Fibroblast of lung (primary cell): ENCODE measurements at places on chromosomes 2 and 18.
A peak's percentile ranks its signal among the peaks of the same experiment; 100 is the strongest.

- DNase-seq = no peak
Observed at GRCh38 chr2:1664698-1665097, 79.6 kb downstream of the PXDN start.

GRCh38 chr2:68365087-68365486 lies at the start of gene PLEK:
Gene PLEK (plus strand): TSS chr2:68365282. CDS start chr2:68365352, 70 bp downstream.
- DNase-seq = no peak

GRCh38 chr2:26033270-26033817 lies 540 bp upstream of the RAB10 start:
- DNase-seq = peak; percentile 80

GRCh38 chr18:64253873-64254272 lies 105.0 kb upstream of the LINC00305 start:
- no peak for DNase-seq

DNA sequence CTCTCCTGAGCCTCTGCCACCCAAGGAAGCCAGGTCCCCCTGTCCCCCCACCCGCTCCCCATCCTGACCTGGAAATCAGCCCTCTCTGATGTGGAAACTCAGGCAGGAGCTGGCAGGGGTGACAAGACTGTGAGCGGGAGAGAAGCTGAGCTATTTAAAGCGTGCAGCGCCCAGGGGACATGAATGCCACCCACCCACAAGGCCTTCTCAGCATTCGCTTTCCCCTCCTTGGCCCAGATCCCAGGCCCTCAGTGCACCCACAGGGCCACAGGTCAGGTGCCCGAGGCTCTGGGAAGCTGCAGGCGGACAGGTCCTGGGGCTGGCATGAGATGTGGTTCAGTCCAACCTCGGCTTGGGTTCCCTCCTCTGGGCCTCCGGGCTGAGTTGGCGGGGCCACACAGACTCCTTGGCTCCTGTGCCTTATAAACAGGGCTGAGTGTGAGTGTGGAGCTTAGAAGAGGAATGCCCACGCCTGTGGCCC lies 168.3 kb downstream of the SMAD7 start:
- DNase-seq = peak; percentile 17
